ENCODE measurements at places on chromosomes 7 and 10.

- DNase-seq, result no peak
These were observed 276.7 kb upstream of the MEOX2 start for GRCh38 chr7:15963206-15963605.

GRCh38 chr7:149886018-149886415 is 12.2 kb downstream of the ATP6V0E2 start:
- no peak for DNase-seq

- no peak for DNase-seq
These were observed 1116.9 kb upstream of the CELF2 start for GRCh38 chr10:9900751-9901150.

GRCh38 chr7:140082770-140083169 is 20.0 kb upstream of the PARP12 start:
- no peak for DNase-seq

GRCh38 chr7:50667338-50667737 is 102.1 kb upstream of the DDC start:
- no peak for DNase-seq

- DNase-seq, result no peak
These were observed 21.9 kb downstream of the WDR86 start for GRCh38 chr7:151388007-151388297.

GRCh38 chr10:58898854-58899573 is 277.4 kb upstream of the PHYHIPL start:
- no peak for DNase-seq

DNA sequence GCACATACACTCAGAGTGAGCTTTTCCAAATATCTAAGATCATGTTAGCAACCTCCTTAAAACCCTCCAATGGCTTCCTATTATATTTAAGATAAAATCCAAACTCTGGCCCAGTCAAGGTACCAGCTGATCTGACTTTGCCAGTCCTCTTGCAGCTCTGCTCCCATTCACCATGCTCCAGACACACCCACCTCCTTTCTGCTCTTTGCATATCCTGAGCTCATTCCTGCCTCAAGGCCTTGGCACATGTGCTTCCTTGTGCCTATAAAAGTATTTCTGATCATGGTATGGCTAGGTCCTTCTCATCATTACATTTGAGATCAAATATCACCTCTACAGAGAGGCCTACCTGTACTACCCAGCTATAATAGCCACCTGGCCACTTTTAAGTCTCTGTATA is 27.5 kb downstream of the XPNPEP1 start:
- DNase-seq, result no peak

GRCh38 chr10:49834976-49835375 is 72.9 kb upstream of the OGDHL start:
- no peak for DNase-seq

DNA sequence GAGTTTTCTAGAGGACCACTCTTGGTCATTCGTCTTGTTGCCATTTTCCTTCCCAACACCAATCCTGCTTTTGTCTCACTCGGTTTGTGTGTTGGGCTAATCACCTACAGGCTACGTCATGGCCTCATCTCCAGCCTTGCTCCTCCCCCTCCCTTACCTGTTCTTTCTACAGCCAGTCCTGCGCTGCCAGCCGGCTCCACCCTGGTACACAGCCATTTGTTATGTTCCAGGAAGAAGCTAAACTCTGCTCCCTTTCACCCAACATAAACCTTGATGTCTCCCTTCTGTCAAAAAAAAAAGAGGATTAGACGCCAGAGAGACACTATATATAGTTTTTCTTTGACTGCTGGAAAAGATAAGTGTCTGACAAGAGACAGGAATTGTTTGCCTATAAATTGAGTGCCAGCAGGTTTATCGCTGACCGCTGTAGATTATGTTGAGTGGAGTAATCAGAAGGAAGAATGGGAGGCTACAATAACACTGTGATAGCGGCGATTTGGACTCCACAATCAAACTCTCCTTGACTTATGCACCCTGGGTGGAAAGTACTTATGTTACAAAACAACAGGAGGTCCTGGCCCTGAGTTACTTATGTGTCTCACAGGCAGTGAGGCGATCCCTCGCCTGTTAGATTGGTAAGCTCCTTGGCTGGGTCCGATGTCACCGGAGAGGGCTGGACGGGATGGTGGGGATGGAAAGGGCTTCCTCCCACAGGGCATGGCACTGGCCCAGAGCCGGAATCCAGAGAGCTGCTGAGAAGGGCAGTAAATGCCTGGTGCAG is 171.3 kb upstream of the BMPER start:
- DNase-seq, result no peak

- no peak for DNase-seq
These were observed 8.6 kb downstream of the CPA4 start for GRCh38 chr7:130301501-130302020.

DNA sequence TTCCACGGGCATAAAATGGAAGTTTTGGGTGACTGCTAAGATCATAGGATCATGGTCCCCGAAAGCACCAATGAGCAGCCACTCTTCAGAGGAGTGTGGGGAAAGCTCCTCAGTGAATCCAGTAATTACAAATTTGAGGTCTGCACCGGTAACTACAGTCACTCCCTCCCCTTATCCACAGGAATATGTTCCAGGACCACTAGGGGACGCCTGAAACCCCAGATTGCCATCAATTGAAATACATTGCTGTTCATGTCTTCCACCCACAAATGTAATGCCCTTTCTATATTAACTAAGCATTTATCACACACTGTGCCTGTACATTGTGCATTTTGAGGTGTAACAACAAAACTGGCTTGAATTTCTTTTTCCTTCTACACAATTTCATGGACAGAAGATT is 447.9 kb upstream of the PFKP start:
- DNase-seq, result no peak

GRCh38 chr7:74344132-74344496 is 54.9 kb downstream of the CLIP2 start:
- no peak for DNase-seq

DNA sequence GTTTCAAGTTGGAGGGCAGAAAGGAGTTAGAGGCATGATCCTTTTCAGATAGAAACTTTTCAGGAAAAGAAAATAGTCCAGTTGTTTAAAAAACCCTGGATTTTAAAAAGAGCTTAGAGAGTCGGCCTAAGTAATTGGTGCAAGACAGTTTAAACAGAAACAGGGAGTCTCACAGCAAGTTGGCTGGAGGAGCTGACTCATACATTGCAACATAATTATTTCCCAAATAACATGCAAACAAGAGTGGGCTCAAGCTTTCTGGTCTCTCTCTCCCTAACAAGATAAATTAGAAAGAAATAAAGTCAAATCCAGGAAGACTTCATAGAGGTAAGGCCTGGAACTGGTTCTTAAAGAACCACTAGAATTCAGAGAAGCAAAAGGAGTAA is 100.3 kb upstream of the AGBL3 start:
- no peak for DNase-seq

- no peak for DNase-seq
These were observed 18.2 kb downstream of the COL13A1 start for GRCh38 chr10:69819716-69820506.
